ENCODE measurements at places on chromosomes 11 and 22. TPM values are rescaled to one million over a fixed set of nuclear protein-coding genes. Genes with fewer than 3 reads are reported as not detected.

- no peak for DNase-seq
Observed at GRCh38 chr11:126080161-126080941, 17.7 kb upstream of the CDON start.

The ROM1 gene
- 5.8 TPM for total RNA-seq

DNA sequence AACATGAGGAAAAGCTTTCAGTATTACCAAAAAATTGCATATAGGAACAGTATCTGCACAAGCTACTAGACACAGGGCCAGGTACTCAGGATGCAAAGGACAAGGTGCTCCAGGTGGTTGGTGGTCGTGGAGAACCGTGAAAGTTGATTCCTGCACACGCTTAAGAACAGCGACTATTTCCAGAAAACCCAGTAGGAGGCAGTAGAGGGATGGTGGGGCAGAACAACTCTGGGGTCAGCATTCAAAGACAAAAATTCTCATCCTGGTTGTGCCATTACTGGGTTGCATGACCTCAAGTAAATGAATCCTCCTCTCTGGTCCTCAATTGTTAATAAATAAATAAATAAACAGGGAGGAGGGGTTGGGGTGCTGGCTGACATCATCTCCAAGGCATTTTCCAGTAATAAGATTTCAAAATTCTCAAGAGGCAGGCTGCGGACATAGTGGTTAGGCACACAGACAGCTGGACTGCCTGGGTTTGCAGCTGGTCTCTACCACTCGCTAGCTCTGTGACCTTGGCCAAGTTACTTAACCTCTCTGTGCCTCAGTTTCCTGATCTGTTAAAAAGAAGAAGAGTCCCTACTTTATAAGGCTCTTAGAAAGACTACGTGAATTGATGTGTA is 89.6 kb downstream of the ISX start:
- peak; percentile 2 for DNase-seq

The SAA4 gene
- total RNA-seq: not detected
